ENCODE measurements at places on chromosomes 7 and 10. TPM values are rescaled to one million over a fixed set of nuclear protein-coding genes. Genes with fewer than 3 reads are reported as not detected.

DNA sequence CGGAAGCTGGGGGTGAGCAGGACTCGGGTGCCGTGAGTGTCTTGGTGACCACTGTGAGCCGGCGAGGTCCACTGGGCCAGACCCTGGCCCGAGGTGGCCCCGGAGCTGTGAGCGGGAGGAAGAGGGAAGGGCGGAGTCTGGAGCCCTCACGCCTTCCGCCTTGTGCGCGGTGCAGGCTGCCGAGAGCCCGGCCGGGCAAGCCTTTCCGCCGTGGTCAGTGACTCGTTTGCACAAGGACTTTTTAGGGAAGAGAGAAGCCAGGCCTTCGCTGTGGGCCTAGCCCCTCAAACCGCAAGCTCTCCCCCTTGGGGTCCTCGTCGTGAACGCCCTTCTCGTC, 40.9 kb upstream of the ZNF32 start:
- peak; percentile 76 for ATAC-seq

DNA sequence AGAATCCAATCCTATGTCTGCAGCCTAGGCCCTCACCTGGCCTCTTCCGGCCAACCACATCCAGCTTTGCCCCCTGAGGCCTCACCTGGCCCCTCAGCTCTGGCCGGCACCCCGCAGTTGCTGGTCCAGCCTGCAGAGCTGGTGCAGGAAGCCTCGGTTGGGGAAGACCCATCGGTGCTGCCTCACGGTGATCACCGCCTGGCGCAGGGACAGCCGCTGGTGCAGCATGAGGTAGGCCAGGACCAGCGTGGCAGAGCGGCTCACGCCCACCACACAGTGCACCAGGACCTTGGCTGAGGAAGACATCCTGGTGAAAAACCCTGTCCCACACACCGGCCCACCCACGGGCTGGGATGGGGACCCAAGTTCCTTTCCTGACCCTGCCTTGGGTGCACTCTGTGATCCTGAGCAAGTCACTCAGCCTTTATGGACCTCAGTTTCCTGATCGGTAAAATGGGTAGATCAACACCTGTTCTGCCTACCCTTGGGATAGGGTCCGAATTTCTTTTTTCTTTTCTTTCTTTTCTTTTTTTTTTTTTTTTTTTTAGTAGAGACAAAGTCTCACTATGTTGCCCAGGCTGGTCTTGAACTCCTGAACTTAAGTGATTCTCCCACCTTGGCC, 5.8 kb upstream of the SAMD8 start:
- no peak for ATAC-seq

GRCh38 chr7:80488851-80489370, 23.0 kb downstream of the GNAT3 start:
- ATAC-seq, result no peak

- peak; percentile 69 for ATAC-seq
These were observed 4.4 kb upstream of the ARID5B start for GRCh38 chr10:61896854-61897661.

DNA sequence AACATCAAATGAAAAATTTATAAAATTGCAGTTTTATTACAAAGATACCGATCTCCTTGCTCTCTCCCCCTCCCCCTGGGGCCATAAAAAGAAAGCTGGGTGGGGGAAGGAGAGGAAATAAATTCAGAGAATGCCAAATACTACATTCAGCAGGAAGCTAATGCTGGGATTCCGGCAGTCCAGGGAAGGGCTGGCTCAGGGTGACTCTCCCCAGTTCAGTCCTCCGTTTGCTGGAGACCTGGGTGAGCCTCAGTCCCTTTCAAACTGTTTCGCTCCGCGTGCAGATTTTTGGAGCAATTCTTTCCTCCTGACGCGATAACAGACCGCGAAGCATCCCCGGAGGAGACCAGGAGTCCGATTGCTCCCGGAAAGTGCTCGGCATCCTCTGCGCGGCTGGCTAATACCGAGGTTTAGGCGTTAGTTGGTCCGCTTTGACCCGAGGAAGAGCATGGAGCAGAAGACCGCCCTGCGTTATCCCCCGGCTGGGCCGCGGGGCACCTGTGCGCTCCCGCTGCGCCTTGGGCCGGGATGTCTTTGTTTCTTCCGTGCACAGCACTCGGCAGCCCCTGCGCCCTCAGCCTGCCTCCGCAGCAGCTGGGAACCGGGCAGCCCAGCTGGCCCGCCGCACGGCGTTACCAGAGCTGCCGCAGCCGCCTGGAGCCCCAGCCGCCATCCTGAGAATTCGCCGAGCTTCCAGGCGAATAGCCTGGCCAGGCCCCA, 3.9 kb upstream of the HOXA2 start:
- no peak for ATAC-seq

GRCh38 chr7:114026486-114027089, 107.8 kb upstream of the PPP1R3A start:
- ATAC-seq, result no peak

DNA sequence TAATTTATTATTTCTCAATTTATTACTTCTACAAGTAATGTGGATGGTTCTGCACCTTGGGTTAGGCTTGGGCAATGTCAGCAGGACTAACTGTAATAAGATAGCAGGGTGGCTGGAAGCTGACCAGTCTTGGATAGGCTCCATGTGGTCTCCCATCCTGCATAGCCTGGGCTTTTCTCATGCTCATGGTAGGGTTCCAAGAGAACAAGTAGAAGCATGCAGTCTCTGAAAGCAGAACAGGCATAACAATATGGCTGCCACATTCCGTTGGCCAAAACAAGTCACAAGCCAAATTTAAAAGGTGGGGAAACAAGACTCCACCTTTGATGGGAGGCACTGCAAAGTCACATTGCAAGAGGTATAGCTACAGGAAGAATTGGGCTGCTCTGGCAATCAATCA, 98.6 kb upstream of the MDFIC start:
- no peak for ATAC-seq

DNA sequence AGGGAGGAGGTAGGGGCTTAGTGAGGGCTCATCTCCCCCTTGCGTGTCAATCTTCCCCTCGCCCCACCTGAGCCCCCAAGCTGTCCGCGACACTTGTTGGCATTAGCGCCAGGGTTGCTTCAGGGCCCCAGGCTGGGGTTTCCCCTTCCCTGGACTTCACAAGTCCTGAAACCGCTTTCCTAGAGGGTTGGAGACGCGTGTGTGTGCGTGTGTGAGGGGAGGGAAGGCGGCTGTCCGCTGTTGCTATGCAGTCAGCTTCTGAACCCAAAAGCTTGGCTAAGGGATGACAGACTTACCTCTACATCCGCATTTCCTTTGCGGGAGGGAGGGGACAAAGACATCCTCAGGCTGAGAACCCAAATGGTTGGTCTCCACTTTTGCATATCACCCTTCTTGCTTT, 803 bp downstream of the GOLGA7B start:
- ATAC-seq, result no peak

- ATAC-seq, result no peak
These were observed 502.6 kb downstream of the NRG3 start for GRCh38 chr10:82377608-82378007.

- ATAC-seq, result no peak
These were observed 19.1 kb upstream of the TNKS2 start for GRCh38 chr10:91779011-91779605.

DNA sequence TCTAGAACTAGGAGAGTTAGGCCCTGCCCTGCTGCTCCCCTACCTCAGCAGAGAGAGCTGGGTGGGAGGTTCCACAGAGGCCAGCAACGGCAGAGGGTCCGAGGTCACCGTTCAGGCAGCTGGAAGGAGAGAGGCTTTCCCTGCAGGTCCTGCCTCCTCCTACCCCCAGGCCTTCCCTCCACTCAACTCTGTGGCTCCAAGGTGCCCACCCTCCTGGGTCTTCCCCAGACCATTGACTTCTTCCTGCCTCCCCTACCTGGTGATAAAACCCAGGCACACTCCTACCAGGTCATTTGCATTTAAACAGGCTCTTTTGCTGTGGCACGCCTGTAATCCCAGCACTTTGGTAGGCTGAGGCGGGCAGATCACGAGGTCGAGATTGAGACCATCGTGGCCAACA, 515.3 kb upstream of the FOXK1 start:
- no peak for ATAC-seq

- ATAC-seq, result no peak
These were observed 997.3 kb downstream of the REEP3 start for GRCh38 chr10:64518456-64518855.

DNA sequence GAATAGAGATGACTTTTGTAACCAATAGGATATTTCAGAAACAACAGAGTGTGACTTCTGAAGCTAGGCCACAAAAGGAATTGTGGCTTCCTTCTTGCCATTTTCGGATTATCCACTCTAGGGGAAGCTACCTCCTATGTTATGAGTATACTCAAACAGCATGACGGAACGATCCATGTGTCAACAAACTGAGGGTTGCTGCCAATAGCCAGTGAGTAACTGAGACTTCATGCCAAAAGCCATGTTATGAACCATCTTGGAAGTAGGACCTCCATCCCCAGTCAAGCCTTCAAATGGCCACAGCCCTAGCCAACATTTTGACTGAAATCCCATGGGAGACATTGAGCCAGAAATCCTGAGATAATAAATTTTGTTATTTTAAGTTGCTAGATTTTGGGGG, 69.0 kb upstream of the IL6 start:
- no peak for ATAC-seq

GRCh38 chr7:73822319-73823173, 8.2 kb upstream of the CLDN4 start:
- peak; percentile 81 for ATAC-seq

GRCh38 chr7:127151379-127151778, 101.4 kb downstream of the GRM8 start:
- no peak for ATAC-seq

The CNNM1 gene
- 1.9 TPM for total RNA-seq

The AKR1C4 gene
- total RNA-seq, result not detected

The IGFBP1 gene
- total RNA-seq, result not detected

The MUC3A gene
- total RNA-seq, result not detected

The PON1 gene
- total RNA-seq, result not detected

The EFCAB10 gene
- total RNA-seq, result not detected

The ORC5 gene
- total RNA-seq, result 45.3 TPM

The CHST3 gene
- total RNA-seq, result 31.8 TPM

The XPNPEP1 gene
- total RNA-seq, result 53.4 TPM

The ELAPOR2 gene
- total RNA-seq, result 24.9 TPM

All from gastroesophageal sphincter (tissue), 4 donors.